Naive thymus-derived CD8-positive, alpha-beta T cell (primary cell): ENCODE measurements at places on chromosomes 2 and 18. TPM values are rescaled to one million over a fixed set of nuclear protein-coding genes. Genes with fewer than 3 reads are reported as not detected.

- no peak for DNase-seq
Observed at GRCh38 chr2:54709336-54709809, 14.1 kb upstream of the EML6 start.

GRCh38 chr18:27983780-27984179, 193.2 kb downstream of the CDH2 start:
- DNase-seq = no peak

Gene DUSP2
- 36.5 TPM for total RNA-seq

DNA sequence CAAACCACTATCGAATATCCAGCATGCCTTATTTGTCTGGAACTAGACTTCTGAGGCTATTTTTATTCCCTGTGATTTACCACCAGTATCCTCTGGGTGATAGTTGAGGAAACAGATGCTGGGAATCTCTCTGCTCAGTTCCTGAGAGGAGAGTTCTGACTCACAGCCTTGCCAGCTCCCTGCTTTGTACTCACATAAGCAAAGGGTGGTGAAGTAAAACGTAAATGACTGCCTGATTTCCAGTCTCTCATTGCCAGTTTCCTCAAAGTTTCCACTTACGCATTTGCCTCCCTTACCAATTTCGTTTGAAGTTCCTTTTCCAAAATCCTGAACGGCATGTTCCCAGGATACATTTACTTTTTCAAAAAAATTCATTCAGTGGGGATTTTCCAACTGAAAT, 69.2 kb upstream of the HNRNPA3 start:
- DNase-seq = no peak
